ENCODE measurements at places on chromosomes 5 and 9.

- DNase-seq, result no peak
Observed at GRCh38 chr9:98021306-98022040, 35.1 kb upstream of the NANS start.

GRCh38 chr9:130329061-130329460 lies 63.5 kb downstream of the HMCN2 start:
- no peak for DNase-seq

DNA sequence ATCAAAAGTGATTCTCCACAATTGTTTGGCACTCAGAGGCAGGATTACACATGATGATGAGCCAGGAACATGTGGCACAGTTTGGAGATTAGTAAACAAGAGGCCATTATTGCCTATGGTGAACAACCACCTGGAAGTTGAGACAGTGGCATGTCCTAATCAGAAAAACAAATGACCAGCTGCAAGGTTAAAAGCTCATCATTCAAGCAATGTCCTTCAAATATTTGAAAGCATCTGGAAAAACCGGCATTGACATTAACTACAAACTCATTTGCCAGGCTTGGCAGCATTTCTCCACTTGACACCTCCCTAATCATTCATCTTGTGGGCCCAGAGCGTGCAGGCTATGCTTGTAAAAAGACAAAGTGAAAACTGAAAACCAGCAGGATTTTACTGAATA lies 80.6 kb upstream of the MEGF10 start:
- no peak for DNase-seq

DNA sequence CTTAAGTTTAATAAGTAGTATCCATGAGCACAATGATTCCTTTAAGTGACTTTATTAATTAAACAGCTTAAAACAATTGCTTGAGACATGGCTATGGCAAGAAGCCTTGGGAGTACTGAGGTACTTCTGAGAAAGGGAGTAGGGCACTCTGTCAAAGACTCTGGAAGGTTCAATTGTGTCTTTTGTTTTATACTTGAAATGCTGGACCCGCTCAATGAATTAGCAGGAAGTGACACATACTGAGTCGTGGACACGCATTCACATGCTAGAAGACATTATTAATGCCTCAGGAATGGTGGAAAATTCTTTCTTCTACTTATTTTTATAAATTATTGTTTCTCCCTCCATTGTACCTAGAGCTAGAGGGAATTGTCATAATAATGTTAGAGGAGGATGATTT lies 347.3 kb upstream of the ZNF608 start:
- no peak for DNase-seq

Data from NCI-H1694 (cell line).